Activated B cell treated with CpG ODN at 0.5 μM for 24 hours (primary cell): ENCODE measurements at places on chromosomes 2 and 18.

DNA sequence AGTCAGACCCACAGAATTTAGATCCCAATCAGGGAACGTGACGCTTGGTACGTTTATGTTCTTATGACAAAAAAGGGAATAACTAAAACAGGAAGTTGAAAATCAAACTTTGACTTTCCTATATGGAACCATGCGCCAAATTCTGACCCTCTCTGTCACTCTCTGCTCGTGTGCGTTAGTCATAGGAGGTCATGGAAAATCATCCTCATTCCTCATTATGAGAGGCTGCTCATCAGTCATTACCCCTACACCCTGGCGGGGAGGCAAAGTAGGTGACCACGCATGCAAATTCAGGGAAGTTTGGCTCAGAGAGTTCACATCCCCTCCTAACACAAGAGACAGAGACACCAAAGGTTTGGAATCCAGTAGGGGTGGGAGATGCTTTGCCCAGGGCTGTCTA, 15.5 kb downstream of the IL1F10 start:
- no peak for DNase-seq

GRCh38 chr18:37270038-37270665, 295.4 kb downstream of the CELF4 start:
- DNase-seq, result no peak

- DNase-seq, result no peak
Observed at GRCh38 chr18:63112706-63113105, 206.9 kb downstream of the BCL2 start.

DNA sequence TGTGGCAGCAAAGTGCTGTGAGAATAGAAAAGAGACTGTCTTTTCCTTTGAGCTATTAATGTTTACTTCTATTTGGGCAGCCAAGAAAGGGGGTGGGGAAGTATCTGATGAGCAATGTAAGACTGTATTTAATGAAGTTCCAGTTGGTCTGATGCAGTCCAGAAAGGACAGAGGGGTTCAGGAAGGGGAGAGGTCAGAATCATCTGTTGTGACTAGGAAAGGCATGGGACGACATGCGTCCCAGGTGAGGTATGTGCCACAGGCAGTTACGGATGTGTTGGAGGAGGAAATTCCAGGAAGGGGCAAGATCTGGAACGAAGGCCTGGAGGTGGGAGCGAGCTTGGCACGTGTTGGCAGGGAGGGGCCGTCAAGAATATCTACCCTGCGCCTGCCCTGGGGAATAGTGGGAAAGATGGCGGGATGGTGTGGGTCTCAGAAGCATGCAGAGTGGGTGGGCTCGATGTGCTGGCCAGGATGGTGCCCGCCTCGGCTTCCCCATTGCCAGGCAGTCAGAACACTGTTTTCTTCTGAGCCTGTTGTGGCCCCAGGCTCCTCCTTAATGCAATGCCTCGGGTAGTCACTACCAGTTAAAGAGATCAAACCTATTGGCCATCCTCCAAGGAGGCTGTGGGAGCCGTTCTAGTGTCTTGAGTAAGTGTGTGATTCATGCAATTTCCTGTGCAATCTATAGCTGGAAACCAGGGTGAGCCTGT, 57.8 kb upstream of the TXNDC2 start:
- no peak for DNase-seq

DNA sequence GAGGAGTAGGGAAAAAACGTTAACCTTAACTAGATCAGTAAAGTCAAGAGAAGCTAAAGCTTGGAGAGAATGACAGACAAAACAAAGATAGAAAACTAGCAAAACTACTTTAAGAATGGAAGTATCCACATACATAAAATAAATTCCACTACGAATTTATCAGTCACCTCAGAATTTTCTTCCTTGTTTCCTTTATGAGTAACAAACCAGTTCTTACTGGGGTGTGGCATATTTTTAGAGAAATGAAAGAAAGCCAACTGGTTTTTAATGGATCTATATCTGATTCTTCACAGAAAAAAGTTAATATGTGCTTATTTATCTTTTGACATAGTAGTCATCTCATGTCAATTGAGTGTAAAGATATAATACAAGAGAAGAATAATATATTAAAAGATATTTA, 2033.7 kb upstream of the CELF4 start:
- DNase-seq, result no peak

GRCh38 chr2:85248773-85249509, 78.8 kb downstream of the TGOLN2 start:
- DNase-seq, result no peak

- DNase-seq, result no peak
Observed at GRCh38 chr2:162091325-162092007, 17.5 kb upstream of the DPP4 start.

GRCh38 chr2:186696290-186696689, 2.4 kb downstream of the FAM171B start:
- no peak for DNase-seq

DNA sequence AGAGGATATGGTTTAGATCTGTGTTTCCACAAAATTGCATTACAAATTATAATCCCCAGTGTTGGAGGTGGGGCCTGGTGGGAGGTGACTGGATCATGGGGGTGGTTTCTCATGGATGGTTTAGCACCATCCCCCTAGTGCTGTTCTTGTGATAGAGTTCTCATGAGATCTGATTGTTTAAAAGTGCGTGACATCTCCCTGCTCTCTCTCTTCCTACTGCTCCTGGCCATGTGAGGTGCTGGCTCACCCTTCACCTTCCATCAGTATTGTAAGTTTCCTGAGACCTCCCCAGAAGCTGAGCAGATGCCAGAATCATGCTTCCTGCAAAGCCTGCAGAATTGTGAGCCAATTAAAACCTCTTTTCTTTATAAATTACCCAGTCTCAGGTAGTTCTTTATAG, 33.1 kb downstream of the LHCGR start:
- no peak for DNase-seq

GRCh38 chr18:69978732-69979715, 31.4 kb upstream of the CD226 start:
- no peak for DNase-seq

- DNase-seq, result no peak
Observed at GRCh38 chr2:172710584-172711047, 25.0 kb upstream of the RAPGEF4 start.

DNA sequence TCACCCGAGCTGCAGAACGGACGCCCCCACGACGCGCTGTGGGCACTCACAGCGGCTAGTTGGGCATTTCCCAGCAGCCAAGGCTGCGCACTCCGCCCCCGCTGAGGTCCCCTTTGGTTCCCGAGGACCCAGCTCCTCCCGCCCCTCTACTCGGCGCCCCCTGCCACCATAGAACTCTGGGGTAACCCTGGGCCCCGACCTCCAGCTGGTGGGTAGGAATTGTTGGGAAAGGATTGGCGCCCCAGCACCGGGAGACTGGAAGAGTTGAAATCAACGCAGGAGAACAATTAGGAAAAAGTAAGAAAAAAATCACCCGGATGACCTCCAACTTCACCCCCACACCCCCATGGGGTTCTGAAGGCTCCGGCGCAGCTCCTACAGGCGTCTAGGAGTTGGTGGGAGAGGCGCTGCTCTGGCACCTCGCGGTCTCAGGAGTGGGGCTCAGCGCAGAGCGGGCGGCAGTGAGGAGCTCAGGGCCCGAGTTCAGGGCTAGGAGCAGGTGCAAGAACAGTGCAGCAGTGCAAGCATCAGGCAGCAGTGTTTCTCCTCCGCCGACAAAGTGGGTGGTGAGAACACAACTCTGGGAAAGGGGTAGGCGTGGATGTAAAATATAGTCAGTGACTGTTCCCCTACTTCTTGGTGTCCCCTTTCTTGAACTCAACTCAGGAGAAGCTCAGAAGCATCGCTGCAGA, 14.0 kb downstream of the POU3F3 start:
- no peak for DNase-seq

GRCh38 chr2:236440110-236440881, 129.3 kb upstream of the ACKR3 start:
- DNase-seq, result no peak

GRCh38 chr18:59454909-59455727, 96.1 kb upstream of the LMAN1 start:
- no peak for DNase-seq

GRCh38 chr18:35047697-35048292, 6.6 kb downstream of the MAPRE2 start:
- DNase-seq, result no peak

- no peak for DNase-seq
Observed at GRCh38 chr2:135047300-135047699, at the start of gene MAP3K19. Gene MAP3K19, minus strand, starts transcription at chr2:135047447. Its CDS starts 22,800 bp downstream, at chr2:135024647.

DNA sequence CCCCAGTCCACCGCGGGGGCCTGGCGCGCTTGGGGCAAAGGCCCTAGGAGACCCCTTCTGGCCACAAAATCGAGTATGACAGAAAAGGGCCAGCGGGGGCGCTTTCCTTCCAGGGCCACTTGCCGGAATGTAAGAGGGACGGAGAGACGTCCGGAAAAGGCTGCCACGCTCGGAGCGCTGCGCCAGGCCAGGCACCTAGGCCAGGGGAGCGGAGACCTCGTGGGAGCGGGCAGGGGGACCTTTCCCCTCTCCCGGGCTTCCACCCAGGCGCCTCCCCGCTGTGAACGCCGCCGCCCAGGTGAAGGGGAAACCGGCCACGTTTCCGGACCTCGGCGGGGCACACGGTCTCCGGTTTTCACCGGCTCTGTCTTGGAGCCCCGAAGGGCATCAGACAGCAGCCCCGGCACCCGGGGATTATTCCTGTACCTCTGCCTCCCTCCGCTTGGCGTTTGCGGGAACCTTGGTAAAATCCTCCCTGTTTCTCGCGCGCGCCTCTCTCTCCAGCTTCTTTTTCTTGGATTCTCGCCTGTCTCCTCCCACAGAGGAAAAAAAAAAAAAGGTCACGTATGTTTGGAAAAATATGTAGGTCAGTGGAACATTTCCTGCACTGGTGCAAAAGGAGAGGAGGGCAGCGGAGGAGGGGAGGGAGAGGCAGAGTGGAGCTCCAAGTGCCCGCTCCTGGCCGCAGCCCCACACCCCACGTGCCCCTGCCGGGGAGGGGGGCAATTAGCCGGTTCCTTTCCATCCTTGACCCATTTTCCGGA, 1.2 kb upstream of the NPAS2 start:
- no peak for DNase-seq

DNA sequence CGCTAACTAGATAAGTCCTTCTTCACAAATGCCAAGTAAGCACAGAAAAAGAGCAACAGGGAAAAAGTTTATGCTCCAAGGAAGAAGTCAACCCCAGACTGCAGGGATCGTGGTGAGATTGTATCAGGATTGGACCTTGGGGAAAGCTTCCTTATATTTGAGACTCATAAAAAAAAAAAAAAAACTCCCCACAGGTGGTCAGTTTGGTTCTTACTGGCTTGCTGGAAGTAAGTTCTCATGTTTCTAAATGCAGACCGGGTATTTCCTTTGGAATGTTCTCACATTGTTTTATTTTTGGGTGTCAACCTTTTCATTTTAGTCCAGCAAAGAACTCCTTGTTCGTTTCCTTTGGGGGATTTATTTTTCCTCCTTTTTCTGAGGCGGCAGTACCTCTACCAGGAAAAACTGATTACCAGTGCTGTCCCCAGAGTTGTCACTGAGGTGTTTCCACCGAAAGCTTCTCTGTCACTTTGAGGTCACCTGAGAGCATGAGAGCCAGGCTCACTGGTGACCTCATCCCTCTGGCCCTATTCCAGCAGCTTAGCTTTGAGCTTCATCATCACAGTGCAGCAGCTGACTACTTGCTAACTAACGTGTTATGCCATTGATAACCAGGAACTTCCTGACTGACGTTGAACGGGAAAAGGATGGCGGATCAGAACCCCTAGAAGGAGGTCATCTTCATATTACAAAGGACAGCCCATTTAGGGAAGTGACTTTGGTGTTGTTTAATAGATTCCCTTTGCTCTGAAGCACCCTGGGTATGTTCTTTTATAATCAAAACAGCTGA, 16.8 kb upstream of the ATP8B1 start:
- DNase-seq, result no peak

DNA sequence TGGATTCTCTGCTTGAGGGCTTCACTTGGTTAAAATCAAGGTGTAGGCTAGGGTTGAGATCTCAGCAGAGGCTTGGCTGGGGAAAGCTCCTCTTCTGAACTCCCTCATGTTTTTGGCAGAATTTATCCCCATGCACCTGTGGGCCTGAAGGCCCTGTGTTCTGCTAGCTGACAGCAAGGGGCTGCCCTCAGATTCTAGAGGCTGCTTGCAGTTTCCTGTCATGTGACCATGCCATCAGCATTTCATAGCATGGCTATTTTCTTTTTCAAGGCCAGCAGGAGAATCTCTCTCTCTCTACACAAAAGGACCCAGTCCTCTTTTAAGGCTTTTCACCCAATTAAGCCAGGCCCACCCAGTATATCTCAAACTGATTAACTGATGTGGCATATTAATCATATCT, 514.8 kb upstream of the HNMT start:
- no peak for DNase-seq

GRCh38 chr2:117321816-117322215, 492.7 kb upstream of the DDX18 start:
- no peak for DNase-seq

DNA sequence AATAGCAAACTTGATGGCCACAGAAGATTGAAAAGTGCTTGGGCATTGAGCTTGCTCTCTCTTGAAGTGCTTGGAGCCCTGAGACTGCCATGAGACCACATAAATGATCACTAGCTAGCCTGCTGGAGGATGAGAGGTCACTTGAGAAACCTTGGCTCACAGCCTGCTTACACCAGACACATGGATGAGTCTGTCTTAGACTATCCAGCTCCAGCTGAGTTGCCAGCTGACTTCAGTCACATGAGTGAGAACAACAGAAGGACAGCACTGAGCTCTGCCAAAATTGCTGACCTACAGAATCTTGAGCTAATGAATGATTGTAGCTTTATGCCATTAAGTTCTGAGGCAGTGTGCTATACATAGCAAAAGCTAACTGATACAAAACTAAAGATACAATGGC, 18.1 kb downstream of the NABP1 start:
- no peak for DNase-seq

DNA sequence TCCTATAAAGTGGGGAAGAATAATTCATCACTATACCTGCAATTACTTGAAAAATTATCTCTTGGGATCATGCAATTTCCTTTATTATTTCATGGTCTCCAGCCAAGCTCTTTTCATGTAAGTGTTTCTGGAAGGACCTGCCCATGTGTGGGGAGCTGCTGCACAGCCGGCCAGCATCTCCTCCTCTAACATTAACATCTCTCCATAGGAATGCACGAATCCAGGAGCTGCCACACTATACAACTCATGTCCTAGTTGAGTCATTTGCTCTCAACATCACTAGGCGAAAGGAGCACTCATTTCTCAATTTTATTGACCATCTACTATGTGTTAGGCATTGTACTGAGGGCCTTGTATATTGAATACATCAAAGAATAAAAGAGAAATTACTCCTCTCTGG, 144.3 kb upstream of the ERBB4 start:
- DNase-seq, result no peak

- DNase-seq, result no peak
Observed at GRCh38 chr2:21020031-21020667, 23.7 kb downstream of the APOB start.

- DNase-seq, result peak; percentile 27
Observed at GRCh38 chr2:237421542-237422116, 7.7 kb upstream of the COL6A3 start.

DNA sequence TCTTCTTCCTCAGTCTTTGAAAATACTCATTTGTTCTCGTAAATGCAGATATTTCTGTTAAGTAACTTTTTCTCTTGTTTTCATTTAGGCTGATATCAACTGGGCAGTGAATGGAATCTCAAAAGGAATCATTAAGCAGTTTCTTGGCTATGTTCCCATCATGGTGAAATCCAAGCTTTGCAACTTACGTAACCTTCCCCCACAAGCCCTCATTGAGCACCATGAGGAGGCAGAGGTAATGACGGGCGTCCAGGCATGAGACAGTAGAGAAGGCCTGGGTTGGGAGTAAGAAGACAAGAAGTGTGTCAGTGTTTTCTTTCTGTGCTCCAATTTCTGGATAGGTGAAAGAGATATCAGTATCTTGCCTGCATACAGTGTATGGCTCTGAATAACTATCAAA, 5.1 kb downstream of the POLR1B start:
- no peak for DNase-seq
